Activated CD4-positive, alpha-beta T cell treated with anti-CD3 and anti-CD28 coated beads, Interleukin-2, amount 10 ng/mL, durations not matched to agents 24 days and 14 days (primary cell): ENCODE measurements at places on chromosomes 13 and 19. TPM values are rescaled to one million over a fixed set of nuclear protein-coding genes. Genes with fewer than 3 reads are reported as not detected.
A peak's percentile ranks its signal among the peaks of the same experiment; 100 is the strongest.

TPTE2 gene
- total RNA-seq, result not detected in 2 replicates

USHBP1 gene
- 0.30 and 0.38 TPM in 2 replicates for total RNA-seq

F10 gene
- not detected in 2 replicates for total RNA-seq

MEIOSIN gene
- not detected in 2 replicates for total RNA-seq

GRCh38 chr13:39051157-39051556 is 12.9 kb downstream of the NHLRC3 start:
- H3K4me3 ChIP-seq, result no peak overlapping the region
- DNase-seq, result no peak
- H3K36me3 ChIP-seq, result peaks cover 17% of the 10 kb centered on the region
- no peaks in the 10 kb centered on the region for H3K27me3 ChIP-seq

GRCh38 chr13:112837371-112838037 is 131.5 kb upstream of the MCF2L start:
- H3K4me3 ChIP-seq, result no peak overlapping the region
- no peak for DNase-seq
- no peaks in the 10 kb centered on the region for H3K4me1 ChIP-seq
- H3K27ac ChIP-seq, result no peak overlapping the region
- H3K27me3 ChIP-seq, result no peaks in the 10 kb centered on the region

GRCh38 chr19:58387338-58388174 is 487 bp downstream of the RPS5 start:
- peak overlapping the region; percentile 97 for H3K4me3 ChIP-seq
- DNase-seq, result peak; percentile 61
- peaks cover 31% of the 10 kb centered on the region for H3K4me1 ChIP-seq
- H3K27me3 ChIP-seq, result no peaks in the 10 kb centered on the region

DNA sequence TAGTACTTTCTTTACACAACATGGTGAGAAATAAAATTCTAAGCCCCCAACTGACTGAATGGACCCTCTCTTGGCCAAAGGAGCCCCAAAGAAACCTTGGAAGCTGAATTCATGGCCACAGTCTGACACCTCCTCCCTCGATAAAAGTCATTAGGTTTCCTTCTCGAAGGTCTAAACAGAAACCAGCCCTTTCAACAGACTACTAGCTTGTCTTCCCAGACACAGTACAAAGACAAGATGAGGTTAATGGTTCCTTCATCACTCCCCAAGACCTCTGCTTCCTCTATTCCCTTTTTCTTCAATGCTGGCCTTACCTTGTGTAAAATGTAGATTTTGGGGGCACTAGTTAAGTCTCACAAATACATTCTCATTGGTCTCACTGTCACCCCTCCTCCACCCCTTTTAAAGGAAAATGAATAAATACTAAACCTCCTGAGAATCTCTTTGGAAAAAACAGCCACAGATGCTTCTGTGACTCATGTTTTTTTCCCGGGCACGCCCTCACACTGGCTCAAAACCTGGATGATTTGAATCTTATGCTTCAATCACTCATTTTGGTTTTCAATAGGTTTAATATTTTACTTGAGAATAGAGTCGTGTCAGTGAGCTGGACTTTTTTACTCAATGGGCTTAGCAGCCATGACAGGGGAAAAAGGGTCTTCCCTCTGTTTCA is 65.8 kb upstream of the MED4 start:
- peak overlapping the region; percentile 27 for H3K27ac ChIP-seq
- no peaks in the 10 kb centered on the region for H3K27me3 ChIP-seq
- H3K36me3 ChIP-seq, result peaks cover 2% of the 10 kb centered on the region
- no peak overlapping the region for H3K4me3 ChIP-seq
- DNase-seq, result no peak
- H3K4me1 ChIP-seq, result peaks cover 36% of the 10 kb centered on the region

- H3K27ac ChIP-seq, result no peak overlapping the region
- H3K36me3 ChIP-seq, result no peaks in the 10 kb centered on the region
- H3K4me1 ChIP-seq, result no peaks in the 10 kb centered on the region
Observed at GRCh38 chr13:65613004-65613403, 1617.1 kb downstream of the PCDH9 start.

GRCh38 chr13:57326532-57326931 is 159.5 kb downstream of the PRR20E start:
- DNase-seq, result no peak
- no peaks in the 10 kb centered on the region for H3K36me3 ChIP-seq
- H3K27me3 ChIP-seq, result no peaks in the 10 kb centered on the region
- H3K27ac ChIP-seq, result no peak overlapping the region
- no peak overlapping the region for H3K4me3 ChIP-seq

DNA sequence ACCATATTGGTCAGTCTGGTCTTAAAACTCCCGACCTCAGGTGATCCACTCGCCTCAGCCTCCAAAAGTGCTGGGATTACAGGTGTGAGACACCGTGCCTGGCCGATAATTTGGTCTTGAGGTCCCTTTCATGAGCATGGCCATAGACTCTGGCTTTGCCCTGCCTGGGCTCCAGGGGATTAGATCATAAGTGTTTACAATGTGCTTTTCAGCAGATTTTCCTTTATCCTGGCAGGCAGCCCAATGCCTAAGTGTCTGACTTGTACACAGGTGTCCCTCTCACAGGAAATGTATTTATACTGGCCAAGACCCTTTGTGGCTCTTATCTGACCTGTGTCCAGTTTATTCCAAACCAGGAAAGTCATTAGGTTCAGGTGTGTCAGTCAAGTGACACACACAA is 15.9 kb downstream of the BCAM start:
- H3K4me1 ChIP-seq, result no peaks in the 10 kb centered on the region
- H3K36me3 ChIP-seq, result no peaks in the 10 kb centered on the region
- no peak overlapping the region for H3K27ac ChIP-seq
- H3K4me3 ChIP-seq, result no peak overlapping the region
- peaks cover 7% of the 10 kb centered on the region for H3K27me3 ChIP-seq

- no peak overlapping the region for H3K27ac ChIP-seq
- H3K36me3 ChIP-seq, result no peaks in the 10 kb centered on the region
- no peak overlapping the region for H3K4me3 ChIP-seq
- DNase-seq, result no peak
- H3K4me1 ChIP-seq, result no peaks in the 10 kb centered on the region
Observed at GRCh38 chr13:102033857-102034331, 368.0 kb downstream of the FGF14 start.

- H3K27ac ChIP-seq, result no peak overlapping the region
- DNase-seq, result no peak
- peaks cover 9% of the 10 kb centered on the region for H3K27me3 ChIP-seq
Observed at GRCh38 chr13:36382030-36382429, 35.8 kb upstream of the SPART start.

DNA sequence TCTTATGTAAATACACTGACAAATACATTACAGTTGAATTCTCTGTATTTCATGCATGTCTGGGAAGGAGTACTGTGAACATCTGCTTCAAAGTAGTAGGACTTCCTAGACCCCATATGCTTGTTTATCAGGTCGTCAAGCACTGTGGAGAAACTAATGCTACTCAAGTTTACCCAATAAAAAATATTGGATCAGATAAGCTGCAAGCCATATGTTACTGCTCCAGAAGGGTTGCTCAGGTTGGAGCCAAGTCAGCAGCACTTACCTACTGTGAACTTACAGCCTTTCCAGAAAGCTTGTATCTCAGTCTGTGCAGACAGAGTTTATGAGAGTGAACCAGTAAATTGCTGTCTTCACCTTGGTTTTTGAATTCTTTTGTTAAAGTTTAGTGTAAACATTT is 36.2 kb downstream of the SLAIN1 start:
- H3K27ac ChIP-seq, result no peak overlapping the region
- H3K36me3 ChIP-seq, result peaks cover 19% of the 10 kb centered on the region
- no peaks in the 10 kb centered on the region for H3K27me3 ChIP-seq
- no peak for DNase-seq

DNA sequence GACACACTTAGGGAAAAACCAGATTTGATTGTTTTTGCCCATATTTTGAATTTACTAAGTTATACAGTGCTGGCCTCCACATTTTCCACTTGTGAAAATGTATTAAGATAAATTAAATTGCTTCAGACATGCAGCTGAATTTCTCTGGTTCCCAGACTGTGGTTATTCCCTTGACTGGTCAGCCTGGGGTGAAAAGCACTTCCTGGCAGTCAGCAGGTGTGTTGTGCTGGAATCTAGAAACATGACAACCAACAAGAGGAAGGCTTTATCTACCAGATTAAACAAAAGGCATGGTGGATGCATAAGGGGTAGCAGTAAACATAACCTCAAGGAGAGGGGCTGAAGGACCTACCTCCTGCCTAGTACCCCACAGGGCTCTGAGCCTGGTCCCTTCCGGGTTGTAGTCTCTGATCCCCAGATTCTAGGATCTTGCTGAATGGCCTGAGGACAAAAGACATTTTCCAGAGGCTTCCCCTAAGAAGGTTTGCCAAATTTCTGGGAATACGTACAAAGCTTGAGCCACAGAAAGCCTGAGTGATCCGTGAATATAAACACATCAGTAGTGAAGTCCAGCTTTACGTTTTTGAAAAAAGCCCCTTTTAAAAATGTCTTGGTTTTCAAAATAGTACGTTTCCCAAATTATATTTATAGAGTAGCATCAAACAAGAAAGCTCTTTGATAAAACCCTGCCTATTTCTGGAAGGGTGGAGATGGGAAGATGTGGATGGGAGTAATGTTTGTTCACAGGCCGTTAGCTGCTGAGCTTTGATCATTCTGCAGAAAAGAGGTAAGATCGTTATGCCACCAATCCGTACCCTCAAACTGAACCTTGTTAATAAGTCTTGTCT is 133.4 kb downstream of the LACC1 start:
- no peak for DNase-seq
- no peaks in the 10 kb centered on the region for H3K36me3 ChIP-seq
- peaks cover 7% of the 10 kb centered on the region for H3K4me1 ChIP-seq
- H3K27ac ChIP-seq, result no peak overlapping the region
- H3K4me3 ChIP-seq, result no peak overlapping the region

DNA sequence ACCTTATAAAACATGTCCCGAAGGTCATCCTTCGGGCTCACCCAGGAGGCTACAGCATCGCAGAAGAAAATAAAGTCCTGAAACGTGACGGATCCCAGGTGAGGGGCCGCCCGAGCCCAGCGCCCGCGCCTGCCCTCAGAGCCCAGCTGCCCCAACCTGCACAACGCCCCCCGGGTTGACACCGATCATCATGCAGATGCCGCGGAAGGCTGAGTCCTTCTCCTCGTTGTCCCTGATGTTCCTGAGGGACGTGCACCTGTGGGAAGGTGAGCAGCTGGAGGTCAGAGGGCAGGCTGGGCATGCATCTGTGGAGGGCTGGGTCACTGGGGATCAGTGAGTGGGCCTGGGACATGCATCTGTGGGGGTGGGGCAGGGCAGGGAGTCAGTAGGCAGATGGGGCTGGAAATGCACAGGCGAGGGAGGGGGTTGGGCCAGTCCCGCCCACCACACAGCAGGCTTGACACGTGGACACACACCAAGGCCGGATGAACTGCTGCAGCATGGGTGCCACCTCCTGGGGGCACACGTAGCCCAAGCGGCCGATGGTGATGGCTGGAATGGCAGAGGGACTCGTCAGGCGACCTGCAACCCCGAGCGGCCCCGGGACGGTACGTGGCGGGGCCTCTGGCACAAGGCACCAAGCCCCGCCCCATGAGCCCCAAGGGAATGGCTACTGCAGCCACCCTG is 5.3 kb upstream of the FBXW9 start:
- DNase-seq, result no peak
- H3K4me3 ChIP-seq, result no peak overlapping the region
- H3K27ac ChIP-seq, result no peak overlapping the region
- no peaks in the 10 kb centered on the region for H3K27me3 ChIP-seq
- peaks cover 4% of the 10 kb centered on the region for H3K4me1 ChIP-seq

DNA sequence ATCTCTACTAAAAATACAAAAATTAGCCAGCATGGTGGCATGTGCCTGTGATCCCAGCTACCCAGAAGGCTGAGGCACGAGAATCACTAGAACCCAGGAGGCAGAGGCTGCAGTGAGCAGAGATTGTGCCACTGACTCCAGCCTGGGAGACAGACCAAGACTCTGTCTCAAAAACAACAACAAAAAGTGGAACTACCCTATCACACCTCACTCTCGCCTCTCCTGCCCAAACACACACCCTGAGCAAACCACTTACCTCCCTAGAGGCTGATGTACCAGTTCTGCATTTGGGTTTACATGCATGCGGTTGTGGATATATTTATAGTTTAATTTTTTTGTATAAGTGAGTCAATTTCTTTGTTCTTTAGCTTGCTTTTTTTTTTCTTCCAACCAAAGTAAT is 7.7 kb upstream of the PTOV1 start:
- no peak overlapping the region for H3K4me3 ChIP-seq
- peaks cover 4% of the 10 kb centered on the region for H3K27me3 ChIP-seq
- no peak overlapping the region for H3K27ac ChIP-seq
- peaks cover 10% of the 10 kb centered on the region for H3K36me3 ChIP-seq
- DNase-seq, result no peak

DNA sequence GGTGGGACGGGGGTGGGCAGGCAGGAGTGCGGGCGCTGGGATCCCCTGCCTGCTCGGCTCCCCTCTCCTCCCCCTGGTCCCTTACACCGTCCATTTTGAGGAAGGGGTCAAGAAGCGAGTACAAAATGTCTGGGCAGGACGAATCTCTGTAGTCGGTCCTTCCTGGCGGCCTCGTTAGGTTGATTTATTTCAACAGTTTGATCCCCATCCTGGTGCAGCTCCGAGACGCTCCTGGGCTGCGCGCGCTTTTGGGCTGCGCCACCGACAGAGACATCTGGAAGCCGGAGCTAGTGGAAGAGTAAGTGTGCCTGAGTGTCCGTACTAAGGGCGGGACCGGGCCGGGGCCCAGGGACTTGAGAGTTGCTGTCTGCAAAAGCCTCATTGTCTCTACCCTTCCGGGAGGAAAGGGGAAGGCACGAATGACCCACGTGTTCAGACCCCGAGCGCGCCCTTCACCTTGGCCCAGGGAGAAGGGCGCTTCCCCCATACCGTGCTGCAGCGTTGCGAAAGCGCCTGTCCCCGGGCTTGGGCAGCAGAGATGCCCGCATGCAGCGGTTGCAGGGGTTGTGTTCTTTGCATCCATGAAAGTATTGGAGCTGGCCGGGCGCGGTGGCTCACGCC is 1.8 kb downstream of the ZNF114 start:
- H3K27ac ChIP-seq, result peak overlapping the region; percentile 53
- peak overlapping the region; percentile 93 for H3K4me3 ChIP-seq
- peaks cover 15% of the 10 kb centered on the region for H3K4me1 ChIP-seq
- peaks cover 20% of the 10 kb centered on the region for H3K27me3 ChIP-seq

GRCh38 chr19:6415591-6416190 is 8.9 kb downstream of the KHSRP start:
- DNase-seq, result no peak
- H3K4me1 ChIP-seq, result peaks cover under 1% of the 10 kb centered on the region
- H3K27me3 ChIP-seq, result no peaks in the 10 kb centered on the region
- peaks cover 57% of the 10 kb centered on the region for H3K36me3 ChIP-seq
- no peak overlapping the region for H3K27ac ChIP-seq
- H3K4me3 ChIP-seq, result no peak overlapping the region
